ENCODE measurements at places on chromosomes 16 and 17. TPM values are rescaled to one million over a fixed set of nuclear protein-coding genes. Genes with fewer than 3 reads are reported as not detected.

Gene CSNK1D
- 180 TPM for total RNA-seq

Gene ACOX1
- total RNA-seq: 17.7 TPM

Gene OTOA
- 0.05 TPM for total RNA-seq

Gene LAT
- total RNA-seq: 4.4 TPM

Gene TBC1D3C
- not detected for total RNA-seq

Gene SLC6A2
- not detected for total RNA-seq

Gene ABCC6
- 1.5 TPM for total RNA-seq

Gene ABCA8
- 0.30 TPM for total RNA-seq

Gene CD300H
- 0.43 TPM for total RNA-seq

Gene PIK3R6
- total RNA-seq: not detected

Gene MAP3K14
- total RNA-seq: 40.8 TPM

Gene SMTNL2
- 0.32 TPM for total RNA-seq

Gene TBKBP1
- 6.2 TPM for total RNA-seq

Gene CCDC154
- total RNA-seq: 0.49 TPM

Gene PCGF2
- 62.2 TPM for total RNA-seq

Gene STH
- not detected for total RNA-seq

Gene MYH8
- not detected for total RNA-seq

Gene RCVRN
- not detected for total RNA-seq

Gene SCRN2
- total RNA-seq: 28.7 TPM

Gene SDR42E1
- total RNA-seq: 1.6 TPM

Gene CNGB1
- total RNA-seq: 0.07 TPM

Gene GNAO1
- 0.51 TPM for total RNA-seq

Gene TOM1L2
- total RNA-seq: 22.9 TPM

Gene KCNJ16
- total RNA-seq: 0.13 TPM

Gene MYL4
- 0.17 TPM for total RNA-seq

Gene MMP28
- total RNA-seq: 4.1 TPM

Gene KRT36
- total RNA-seq: not detected

Gene GINS3
- total RNA-seq: 26.6 TPM

Gene CDK5RAP3
- 90.4 TPM for total RNA-seq

Gene SPATA22
- not detected for total RNA-seq

Gene PRSS33
- total RNA-seq: not detected

Gene KRTAP4-6
- not detected for total RNA-seq

Gene ARMC5
- 12.7 TPM for total RNA-seq

Gene CES2
- 32.6 TPM for total RNA-seq

Gene PERCC1
- total RNA-seq: not detected

Gene FOXJ1
- total RNA-seq: 0.40 TPM

Gene VASN
- 6.7 TPM for total RNA-seq

Gene EPN3
- 0.23 TPM for total RNA-seq

Gene SHBG
- 0.64 TPM for total RNA-seq

All from A549 treated with RU486 at 1 μM for 4 hours (cell line).